ENCODE measurements at places on chromosomes 7 and 10.

- DNase-seq: no peak
Measured at GRCh38 chr7:20532890-20533289, 82.6 kb upstream of the ABCB5 start.

GRCh38 chr10:132052124-132052523 lies 13.6 kb upstream of the JAKMIP3 start:
- DNase-seq: no peak

DNA sequence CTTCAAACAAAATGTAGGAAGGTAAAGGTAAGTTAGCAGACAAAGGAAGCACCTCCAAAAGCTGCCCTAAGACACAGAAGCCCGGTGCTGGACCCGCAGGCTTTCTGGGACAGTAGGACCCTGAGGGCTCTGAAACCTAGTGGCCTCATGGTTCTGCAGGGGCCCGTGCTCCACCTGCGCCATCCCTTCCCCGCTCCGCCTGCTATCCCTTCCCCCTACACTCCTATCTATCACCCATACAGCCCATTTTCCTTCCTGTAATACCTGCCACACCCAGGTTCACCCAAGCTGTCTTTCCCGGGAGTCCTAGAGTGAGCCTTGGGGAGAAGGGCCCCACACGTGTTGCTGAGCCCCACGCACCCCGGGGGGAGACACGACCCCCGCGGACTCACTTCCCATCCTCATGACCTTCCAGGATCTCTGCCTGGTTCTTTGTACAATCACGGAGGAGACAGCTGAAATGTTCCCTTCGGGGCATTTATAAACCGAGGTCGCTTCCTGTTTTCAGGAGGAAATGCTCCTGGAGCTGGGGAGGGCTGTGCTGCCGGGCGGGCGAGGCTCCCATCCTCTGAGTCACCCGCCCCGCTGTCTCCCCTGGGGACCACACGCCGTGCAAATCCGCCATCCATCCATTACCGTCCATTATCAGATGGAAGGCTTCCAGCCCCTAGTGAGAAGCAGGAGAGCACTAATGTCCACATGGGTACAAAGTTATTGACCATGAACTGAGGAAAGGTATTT lies 251.7 kb upstream of the PITRM1 start:
- no peak for DNase-seq

- DNase-seq: no peak
Measured at GRCh38 chr7:7944619-7945282, 23.8 kb upstream of the GLCCI1 start.

DNA sequence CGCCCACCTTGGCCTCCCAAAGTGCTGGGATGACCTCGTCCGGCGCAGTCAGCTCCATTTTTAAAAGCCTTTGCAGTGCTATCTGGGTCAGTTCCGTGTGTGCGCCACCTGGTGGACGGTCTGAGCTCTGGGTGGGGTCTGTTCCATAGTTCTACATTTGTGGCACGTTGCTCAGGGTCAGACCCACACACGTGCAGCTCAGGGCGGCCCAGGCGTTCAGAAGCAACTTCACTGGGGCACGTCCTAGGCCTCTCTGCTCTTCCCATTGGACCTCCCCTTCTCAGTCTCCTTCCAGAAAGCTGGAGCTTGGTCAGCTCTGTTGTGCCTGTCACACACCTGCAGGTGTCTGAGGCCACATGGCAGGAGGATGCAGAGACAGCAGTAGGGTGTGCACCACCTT lies 137.9 kb downstream of the DNAJB6 start:
- DNase-seq: no peak

DNA sequence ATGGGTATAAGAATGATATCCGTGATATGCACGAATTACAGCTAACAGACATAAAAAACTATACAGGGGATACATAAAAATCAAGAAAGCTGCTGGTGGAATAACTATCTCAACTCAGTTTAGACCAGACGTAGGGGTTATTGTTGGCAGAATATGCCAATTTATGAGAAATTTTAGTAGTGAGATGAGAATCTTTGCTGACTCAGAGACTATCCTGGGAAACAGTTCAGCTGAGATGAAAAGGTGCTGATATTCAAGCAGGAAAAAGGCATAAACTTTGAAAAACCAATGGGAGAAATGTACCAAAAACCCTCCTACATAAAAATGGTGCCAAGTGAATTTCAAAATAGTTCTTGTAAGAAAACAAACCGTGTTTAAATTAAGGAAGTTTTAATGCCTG lies 3.3 kb downstream of the MRPS33 start:
- no peak for DNase-seq

DNA sequence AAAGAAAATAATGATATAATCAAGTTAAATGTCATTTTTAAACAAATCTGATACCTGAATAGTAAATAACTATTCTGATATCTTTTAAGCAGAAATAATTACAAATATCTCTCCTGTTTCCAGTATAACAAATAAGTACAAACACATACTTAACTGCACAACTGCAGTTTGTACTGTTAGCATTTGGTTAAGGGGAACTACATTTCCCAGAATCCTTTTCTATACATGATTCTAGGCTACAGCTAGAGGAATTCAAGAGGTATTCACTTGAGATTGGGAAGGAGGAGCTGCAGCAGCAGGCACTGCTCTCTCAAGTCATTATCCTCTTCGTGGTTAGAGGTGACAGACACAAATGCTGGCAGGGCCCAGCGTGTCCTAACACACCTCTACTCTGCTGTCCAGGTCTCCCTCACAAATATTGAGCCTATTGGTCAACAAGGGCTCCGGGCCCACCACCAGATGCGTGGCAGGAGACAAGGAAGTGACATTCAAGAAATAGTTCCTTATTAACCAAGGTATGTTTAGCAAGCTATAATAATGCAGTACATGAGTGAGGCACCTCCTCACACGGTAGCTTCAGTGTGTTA lies 255.1 kb upstream of the MKLN1 start:
- DNase-seq: no peak

DNA sequence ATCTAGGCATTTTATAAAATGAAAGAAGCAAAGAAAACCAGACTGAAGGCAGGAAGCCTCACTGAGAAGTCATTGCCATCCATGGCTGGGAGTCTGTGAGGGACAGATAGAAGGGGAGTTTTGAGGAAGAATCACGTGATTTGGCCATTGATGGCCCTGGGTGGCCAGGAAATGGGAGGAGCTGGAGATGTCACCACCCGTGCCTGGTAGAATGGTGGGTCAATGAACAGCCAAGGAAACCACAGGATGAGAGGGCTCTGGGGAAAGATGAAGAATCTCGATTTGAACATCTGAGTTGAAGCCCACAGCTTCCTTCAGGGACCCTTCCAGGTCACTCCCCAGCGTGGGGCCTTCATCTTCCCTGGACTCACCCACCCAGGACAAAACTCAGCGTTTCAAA lies 103.3 kb upstream of the CHST15 start:
- DNase-seq: no peak

DNA sequence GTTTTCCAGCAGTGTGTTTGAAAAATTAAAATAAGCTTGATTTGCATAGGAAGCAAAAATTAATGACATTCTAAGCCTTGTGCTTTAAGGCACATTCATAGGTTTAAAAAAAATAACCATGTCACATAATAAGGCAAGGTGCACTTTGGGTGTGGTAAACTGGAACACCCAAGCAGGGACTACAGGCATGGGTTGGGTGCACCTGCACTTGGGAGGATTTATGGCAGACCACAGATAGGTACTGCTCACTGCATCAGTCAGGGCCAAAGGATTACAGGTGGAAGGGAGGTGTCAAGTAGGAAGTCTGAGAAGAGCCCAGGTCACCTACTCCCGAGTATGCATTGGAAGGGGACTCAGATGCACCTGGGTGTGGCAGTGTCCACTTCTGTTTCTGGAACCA lies 753.7 kb downstream of the SUGCT start:
- DNase-seq: no peak

DNA sequence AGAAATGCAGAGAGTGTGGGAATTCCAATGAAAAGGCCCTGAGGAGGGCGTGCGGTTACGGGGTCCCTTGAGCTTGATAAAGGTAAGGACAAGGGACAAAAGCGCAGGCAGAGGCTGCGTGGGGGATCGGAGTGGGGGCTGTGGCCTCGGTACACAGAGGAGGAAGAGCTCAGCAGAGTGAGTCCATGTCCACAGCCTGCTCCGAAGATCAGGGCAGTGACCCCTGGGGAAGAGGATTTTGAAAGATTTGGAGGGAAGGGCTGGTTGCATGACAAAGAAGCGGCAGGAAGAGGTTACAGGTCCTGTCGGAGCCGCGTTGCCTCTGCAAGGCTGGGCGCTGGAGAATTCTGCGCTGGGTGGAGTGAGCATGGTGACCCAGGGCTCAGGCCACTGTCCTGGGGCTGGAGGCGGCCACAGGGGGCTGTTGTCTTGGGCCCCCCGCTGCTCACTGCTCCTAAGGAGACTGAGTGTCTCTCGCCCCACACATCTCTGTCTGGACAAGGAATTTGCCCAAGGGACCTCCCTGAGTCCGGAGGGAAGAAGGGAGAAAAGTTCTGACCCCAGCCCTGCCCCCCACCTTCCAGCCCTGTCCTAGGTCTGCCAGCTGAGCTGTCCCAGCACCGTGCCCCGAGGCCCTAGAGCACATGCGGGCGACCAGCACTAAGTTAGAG lies 69.8 kb upstream of the INSIG1 start:
- no peak for DNase-seq

DNA sequence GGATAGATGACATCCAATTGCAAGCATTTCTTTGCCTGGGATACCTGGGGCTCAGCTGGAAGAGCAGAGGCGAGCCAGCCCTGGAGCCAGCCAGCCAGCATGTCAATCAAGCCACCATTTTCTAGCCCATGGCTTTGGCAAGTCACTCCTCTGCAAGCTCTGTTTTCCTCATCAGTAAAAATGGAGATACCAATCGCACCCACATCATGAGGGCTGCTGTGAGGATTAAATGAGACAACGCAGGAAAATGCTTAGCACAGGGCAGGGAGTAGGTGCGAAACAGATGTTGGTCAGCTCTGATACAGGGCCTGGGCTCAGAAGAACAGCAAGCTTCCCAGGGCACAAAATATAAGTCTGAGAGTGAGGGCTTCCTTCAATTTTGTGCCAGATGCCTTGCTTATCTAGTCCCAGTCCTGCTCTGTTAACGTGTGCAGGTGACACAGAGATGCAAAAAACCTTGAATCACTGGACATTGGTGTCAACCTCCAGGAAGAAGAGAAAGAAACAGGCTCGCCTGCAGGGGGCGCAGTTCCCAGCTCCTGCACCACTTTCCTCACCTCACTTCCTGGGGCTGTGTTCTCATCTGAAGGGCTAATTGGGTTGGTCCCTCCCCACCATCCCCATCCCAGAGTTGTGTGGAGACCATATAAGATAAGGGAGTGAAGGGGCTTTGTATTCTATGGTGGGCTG lies 72.8 kb upstream of the CACUL1 start:
- DNase-seq: no peak

GRCh38 chr7:74048999-74049599 lies 21.1 kb downstream of the ELN start:
- DNase-seq: no peak

GRCh38 chr10:88270061-88270808 lies 312.9 kb downstream of the RNLS start:
- no peak for DNase-seq

DNA sequence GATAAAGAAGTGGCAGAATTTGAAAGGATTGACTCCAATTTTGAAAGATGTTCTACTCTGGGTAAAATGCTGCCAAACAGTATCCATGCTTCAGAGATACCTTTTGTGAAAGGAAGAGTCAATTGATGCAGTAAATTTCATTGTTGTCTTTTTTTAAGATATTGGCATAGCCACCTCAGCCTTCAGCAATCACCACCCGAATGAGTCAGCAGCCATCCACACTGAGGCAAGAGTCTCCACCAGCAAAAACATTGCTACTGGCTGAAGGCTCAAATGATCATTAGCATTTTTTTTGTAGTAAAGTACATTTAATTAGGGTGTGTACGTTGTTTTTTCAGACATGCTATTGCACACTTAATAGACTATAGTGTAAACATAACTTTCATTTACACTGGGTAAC lies 31.7 kb upstream of the CYP26C1 start:
- DNase-seq: no peak

Data from stimulated activated CD8-positive, alpha-beta memory T cell treated with anti-CD3 and anti-CD28 coated beads, Interleukin-15, amount 100 ng/mL, for 4 hours (primary cell).